Eye (tissue), 1 donor: ENCODE measurements at places on chromosomes 4 and X.
A peak's percentile ranks its signal among the peaks of the same experiment; 100 is the strongest.

DNA sequence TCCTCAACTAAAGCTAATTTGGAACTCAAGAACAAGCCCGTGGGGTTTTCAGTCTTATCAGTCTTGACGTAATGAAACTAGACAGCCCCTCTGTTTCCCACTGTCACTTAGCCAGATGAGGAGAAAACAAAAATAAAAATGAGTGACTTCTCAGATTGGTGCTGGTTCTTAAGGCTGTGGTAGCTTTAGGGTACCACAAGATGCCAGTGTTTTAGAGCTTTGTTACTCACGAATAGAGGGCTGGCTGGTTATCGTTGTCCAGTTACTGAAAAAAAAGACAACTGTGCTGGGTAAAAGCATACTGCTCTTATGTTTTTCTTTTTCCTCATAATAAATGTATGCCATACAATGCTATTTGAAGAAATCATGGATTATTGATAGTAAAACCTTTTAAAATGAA lies 796.7 kb downstream of the RAPGEF2 start:
- DNase-seq, result peak; percentile 68

DNA sequence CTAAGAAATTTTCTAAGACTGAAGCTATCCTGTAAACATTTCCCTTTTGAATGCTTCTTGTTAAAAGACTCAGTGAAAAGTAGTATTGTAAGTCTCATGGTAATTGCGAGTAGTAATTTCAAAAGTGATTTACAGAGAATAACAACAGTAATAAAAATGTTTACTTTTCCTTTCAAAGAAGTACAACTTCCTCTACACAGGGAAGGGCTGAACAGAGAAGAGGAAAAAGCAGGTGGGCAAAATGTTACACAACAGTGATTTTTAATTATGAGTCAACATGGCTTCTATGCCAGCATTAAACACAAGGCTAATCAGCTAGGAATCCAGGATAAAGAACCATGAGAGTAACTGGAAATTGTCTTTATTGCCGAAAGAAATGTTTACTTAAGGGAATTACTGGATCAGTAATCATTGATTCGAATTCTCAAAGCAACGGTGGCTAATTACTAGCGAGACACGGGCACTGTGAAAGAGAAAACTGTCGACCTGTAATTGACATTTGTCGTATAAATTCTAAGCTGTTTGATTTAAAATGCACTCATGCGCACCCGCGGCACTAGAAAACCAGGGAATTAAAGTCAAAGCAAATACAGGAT lies 15.4 kb downstream of the UTP3 start:
- no peak for DNase-seq

- DNase-seq, result no peak
These were observed 131.8 kb downstream of the PRKX start for GRCh38 chrX:3581609-3582108.

- no peak for DNase-seq
These were observed 317.4 kb downstream of the ASMT start for GRCh38 chrX:1932231-1932630.

DNA sequence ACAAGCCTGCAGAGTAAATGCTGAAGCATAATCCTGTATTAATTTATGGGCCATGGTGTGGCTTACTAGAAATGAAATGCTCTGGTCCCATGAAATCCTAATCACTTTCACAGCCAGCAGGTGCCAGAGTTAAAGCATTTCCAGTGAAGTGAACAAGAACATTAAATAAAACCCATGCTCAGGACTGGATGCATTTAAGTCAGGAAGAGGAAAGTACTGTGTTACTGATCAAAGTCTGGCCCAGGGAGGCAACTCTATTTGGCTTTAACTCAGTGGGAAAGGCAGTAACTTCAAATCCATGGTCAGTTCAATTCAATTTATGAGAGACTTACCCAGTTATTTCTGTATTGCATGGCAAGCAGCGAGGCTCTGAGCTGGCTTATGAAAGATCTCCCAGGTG lies 29.2 kb downstream of the AGA start:
- DNase-seq, result peak; percentile 11

DNA sequence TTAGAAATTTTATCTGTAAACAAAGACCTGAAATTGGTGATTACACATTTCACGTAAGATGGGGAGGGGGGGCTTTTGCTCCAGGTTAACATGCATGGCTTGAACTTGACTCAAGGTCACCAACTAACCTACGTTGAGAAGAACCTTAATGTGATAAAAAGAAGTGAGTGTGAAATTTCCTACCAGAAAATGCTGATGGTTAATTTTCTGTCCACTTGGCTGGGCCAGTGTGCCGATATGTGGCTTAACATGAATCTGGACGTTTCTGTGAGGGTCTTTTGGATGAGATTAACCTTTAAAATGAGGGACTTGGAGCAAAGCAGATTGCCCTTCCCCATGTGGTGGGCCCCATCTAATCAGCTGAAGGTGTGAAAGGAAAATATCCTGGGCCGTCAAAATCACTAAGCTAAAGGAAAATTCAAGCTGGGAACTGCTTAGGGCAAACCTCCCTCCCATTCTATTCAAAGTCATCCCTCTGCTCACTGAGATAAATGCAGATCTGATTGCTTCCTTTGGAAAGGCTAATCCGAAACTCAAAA lies 107.3 kb upstream of the ENPP6 start:
- no peak for DNase-seq

- DNase-seq, result no peak
These were observed 68.8 kb downstream of the IL15 start for GRCh38 chr4:141705048-141705746.

DNA sequence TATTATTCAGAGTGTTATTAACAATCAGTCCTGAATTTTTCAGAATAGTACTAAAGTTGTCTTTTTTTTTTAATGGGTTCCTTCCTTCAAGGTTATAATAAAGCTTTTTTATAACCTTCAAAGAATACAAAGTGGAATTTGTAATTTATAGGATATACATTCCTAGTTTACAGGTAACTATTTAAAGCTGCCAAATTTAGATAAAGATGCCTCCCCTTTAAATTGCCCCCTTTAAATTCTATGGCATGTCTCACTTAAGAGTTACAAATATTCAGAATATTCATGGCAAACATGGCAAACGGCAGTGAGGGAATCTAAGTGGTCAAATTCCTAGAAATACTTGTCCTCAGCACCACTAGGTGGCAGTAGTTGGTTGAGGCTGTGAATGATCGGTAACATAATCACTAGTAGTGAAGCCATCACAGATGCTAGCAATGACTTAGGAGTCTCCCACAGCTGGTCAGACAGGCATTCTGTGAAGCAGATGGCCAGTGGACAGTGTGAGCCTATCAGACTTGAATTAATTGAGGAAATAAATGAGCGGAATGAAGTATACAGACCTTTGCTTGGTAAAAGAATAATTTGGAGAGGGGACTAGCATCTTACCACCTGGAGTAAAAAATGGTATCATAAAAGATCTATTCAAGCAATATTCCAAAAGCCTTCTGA lies 86.4 kb downstream of the CBR4 start:
- peak; percentile 94 for DNase-seq

DNA sequence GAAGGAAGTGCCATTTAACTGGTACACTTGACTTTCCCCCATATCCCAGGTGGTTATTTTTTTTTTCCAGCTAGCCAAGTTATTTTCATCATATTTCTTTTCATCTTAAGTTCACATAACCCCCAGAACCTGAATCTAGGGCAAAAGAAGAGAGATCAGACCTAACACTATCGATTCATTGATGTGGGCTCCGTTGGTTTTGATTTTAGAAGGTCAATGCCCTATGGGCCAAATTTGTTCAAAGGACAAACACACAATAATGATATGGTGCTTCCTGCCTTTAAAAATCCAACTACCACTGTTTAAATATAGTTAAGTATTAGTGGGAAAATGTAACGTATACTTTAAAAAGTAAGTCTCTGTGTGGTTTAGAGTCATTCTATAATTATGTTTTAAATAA lies 665.7 kb downstream of the ZNF674 start:
- no peak for DNase-seq

GRCh38 chr4:185817403-185817818 lies 5.4 kb upstream of the SORBS2 start:
- DNase-seq, result no peak

DNA sequence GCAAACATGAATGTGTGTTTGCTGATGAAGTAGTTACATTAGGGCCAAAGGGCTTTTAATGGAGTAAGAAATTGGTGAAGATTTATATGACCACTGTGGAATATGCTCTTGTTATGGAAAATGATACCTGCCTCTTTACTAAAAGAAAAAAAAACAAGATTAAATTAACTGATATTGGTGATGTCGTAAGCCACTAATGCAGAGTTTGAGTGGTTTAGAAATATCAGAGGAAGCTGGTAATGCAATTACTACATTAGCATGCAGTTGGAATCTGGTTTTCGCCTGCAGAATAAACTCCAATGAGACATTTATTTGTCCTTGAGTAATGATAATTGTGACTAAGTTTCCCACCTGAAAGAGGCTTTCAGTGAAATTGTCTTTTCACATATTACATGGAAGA lies 597.9 kb downstream of the GALNTL6 start:
- no peak for DNase-seq

DNA sequence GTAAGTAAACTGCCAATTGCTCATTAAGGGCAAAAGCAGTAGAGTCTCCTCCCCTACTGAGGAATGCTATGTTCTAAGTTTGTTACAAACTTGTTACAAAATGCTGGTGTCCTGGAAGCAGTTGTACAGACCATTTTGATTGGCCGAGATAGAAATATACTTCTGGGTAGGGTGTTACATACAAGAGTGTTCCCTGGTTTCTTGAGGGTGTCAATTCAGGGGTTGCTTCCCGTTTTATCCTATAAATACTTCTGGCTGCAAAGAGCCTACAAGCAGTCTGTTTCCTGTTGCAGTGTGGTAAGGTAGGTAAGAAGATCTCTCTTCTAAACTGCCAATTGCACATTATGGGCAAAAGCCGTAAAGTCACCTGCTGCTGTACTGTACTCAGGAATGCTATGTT lies 5.7 kb downstream of the TRPC5OS start:
- DNase-seq, result no peak

DNA sequence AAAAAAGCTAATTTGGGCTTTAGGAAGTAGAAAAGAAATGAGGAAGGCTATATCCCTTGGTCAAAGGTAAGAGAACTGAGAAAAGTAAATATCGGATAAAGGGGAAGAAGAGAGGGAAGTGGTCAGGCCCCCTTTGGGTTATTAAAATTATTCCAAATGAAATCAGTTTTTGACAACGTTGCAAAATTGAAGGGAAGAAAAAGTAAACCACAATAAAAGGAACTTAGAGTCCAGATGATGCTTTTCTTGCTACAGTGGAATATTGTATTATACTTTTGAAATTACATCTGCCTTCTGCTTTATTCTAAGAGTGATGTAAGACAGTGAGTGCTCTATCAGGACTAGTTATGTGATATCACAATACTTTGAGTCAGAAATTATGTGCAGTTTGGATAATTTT lies 59.4 kb upstream of the RBPJ start:
- DNase-seq, result no peak

DNA sequence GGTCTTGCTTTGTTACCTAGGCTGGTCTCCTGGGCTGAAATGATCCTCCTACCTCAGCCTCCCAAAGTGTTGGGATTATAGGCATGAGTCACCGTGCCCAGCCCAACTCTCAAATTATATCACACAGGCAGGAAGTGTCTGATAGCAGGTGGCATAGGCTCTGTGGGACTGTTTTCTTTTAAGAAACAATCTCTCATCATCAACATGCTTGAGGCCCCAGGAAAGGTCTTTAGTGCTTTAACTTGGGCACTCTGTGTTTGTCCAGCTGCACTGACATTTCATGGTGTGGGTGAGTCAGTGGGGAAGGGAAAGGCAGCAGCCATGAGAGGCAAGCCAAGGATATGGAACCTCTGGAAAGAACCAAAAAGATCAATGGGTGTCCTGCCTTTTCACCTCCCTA lies 88.1 kb upstream of the TSPAN5 start:
- no peak for DNase-seq

DNA sequence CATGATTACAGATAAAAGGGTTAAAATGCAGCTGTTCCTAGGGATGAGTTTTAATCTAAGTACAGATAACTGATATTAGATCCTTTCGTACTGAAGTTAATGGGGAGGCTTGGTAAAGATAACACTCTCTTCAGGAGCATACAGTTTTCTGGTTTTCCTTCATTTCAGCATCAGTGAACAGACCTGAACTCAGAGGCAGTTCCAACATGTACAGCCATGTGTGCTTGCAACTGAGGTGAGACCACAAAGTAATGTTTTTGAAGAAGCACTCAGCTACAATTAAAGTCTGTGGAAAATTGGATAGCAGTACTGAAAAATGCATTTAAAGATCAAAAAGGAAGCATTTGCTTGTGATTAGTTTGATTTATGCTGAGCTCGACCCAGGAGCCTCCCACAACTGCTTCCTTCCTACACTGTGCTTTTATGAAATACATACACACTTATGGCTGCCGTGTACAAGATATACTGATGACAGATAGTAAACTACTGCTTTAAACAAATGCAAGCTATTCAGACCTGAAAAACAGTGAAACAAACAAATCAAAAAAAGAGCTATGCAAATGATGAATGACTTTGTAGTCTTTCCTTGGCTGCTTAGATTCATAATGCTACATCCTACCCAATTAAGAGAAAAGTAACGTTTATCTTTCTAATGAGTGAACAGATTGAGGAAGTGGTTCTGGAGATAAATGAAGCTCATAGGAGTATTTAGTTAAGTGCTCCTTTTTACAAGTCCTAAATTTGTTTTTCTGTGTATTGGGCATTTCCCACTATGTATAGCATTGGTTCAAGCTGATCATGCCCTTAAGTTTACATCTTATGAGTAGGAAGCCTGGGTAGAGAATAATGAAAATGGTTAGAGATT lies 68.4 kb downstream of the PDLIM5 start:
- DNase-seq, result no peak

DNA sequence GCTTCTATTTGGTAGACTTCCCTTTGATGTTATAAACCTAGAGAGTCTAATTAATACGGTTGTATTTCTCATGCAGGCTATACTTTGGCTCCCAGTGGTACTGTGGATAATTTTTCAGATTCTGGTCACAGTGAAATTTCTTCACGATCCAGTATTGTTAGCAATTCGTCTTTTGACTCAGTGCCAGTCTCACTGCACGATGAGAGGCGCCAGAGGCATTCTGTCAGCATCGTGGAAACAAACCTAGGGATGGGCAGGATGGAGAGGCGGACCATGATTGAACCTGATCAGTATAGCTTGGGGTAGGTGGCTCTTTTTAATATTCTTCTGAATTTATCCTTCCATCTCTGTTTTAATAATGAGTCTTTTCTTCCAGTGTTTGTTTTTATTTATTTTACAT lies 249.7 kb downstream of the RAPGEF2 start:
- DNase-seq, result no peak

DNA sequence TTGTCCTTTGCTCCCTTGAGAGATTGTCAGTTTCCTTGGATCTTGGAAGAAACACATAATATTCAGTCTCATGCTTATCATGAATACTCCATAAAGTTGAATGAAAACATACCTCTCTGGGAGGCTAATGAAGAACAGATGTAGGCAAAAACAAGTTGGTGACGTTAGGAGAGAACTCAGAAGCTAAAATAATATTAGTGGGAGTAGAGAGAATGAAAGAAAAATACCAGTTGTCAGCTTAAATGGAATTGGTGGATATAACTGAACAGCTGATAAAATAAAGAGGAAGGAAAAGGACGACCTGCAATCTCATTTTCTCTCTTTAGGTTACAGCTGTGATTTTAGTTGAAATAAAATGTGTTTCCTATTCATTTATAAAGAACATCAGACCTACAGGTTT lies 124.8 kb downstream of the SNCA start:
- peak; percentile 58 for DNase-seq

GRCh38 chr4:76108467-76109181 lies 34.1 kb downstream of the ART3 start:
- no peak for DNase-seq

- DNase-seq, result no peak
These were observed 224.3 kb upstream of the CTSO start for GRCh38 chr4:156177941-156178340.
